ENCODE measurements at places on chromosomes 6 and 20.

- no peak for DNase-seq
These were observed 117.9 kb downstream of the JARID2 start for GRCh38 chr6:15363523-15364400.

DNA sequence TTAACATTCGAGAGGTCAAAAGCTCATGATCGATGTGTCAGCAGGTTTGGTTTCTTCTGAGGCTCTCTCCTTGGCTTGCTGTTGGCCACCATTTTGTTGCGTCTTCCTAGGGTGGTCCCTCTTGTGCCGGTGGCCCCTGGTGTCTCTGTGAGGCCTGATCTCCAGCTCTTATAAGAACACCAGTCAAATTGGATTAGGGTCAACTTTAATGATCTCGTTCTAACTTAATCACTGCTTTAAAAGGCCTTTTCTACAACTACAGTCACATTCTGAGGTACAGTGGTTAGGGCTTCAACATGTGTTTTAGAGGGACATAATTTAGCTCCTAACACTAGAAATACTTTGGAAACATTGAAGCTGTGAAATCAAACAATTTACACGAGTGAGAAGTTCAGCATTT, 240.8 kb upstream of the KCNQ5 start:
- DNase-seq = no peak

DNA sequence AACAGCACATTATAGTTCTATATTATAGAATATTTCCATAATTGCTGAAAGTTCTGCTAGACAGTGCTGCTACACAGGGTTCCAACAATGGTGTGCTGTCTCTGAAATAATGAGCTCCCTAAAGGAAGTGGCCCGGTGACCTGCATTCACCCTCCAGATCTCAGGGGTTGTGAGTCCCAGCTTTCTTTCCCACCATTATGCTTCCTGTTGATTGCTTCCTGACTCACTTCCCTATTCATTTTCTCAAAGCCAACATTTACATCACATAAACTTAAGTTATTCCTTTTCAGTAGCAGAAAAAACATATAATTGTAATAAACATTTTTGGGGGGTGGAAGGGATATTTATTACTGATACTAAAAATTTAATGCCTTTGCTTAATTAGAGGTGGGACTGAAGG, 12.9 kb upstream of the CCN6 start:
- DNase-seq = no peak

DNA sequence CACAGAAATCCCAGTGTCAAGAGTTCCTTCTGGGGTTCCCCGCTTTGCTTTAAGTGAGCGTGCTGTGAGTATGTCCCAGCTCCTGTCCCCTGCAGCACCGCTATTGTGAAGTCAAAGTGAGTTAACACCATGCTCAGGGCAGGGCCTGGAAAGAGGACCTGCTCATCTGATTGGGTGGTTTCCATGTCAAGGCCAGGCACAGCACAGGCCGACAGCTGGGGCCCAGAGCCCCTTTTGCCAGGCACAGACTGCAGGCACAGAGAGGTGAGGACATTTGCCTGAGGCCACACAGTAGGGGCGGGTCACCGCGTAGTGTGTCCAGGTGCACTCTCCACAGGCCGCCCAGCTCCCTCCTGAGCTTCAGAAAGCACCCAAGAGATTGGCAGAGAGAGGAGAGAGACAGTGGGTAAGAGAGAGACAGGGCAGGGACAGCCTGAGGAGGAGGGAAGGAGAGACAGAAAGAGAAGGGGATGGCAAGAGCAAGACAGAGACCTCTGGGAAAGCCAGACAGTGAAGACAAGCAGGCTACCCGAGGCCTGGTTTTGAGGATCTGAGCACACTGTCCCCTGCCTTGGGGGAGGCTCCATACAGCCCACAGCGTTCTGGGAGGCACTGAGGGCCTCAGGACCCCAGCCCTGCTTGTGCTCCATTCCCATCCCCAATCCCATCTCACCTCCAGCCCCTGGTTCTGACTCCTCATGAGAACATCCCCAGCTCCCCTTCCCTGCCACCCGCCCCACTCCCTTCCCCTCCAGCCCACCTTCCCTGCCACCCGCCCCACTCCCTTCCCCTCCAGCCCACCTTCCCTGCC, 6.5 kb upstream of the BPIFB1 start:
- DNase-seq = no peak

DNA sequence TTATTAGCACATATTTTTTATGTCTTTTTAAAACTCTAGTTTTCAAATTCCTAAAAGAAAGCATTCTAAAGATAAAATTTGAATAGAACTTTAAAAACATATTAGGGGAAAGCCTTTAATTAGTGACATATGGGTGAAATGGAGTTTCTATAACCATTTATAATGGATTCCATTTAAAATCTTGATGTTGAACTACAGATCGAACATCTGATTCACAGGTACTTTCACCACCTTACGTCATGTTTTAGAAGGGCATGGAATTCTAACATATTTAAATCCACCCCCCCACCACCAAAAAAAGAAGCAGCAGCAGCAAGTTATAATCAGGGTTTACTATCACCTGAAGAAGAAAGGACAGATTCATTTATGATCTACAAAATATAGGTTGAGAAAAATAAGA, 298.4 kb downstream of the SMOC2 start:
- DNase-seq = no peak

DNA sequence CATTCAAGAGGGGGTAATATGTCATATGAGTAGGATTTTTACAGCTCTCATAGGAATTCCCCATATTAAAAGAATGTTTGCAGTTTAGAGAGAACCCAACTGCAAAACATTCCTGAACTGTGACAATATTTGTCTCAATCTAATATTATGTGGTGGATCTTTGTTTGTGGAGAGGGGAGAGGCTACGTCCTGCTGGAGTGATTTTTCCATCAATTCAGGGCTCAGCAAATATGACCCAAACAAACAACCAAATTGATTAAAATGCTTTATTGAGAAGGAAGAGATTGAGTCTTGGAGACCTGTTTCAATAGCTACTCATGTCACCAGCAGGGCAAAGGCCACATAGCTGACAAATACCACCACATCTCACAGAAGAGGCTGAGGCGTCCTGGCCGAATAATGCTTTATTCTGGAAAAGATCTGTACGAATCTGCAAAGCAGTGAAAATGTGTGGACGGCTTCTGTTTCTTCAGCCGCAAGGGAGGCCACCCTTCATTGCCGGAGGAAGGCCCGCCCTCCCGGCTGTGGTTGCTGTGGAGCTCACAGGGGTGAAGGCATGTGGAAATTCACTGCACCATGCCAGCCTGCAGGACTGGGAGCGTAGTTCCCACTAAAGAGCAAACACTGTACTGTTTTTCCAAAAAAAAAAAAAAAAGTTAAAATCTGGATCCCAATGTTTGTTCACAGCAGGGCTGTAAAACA, 89.7 kb upstream of the QKI start:
- no peak for DNase-seq

DNA sequence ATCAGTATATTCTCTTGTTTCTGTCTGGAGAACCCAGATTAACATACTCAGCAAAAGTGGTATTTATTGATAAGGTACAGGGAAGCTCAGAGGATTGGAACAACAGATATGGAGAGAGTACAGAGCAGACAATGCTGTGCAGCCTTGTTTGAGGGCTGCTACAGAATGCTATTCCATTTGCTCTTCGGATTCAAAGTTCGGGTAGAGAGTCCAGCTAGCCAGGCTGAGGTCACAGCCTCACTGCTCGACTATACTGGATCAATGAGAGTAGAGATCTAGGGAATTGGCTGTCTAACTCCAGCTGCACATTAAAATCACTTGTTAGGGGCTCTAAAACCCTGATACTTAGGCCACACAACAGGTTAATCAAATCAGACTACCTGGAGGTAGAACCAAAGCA, 200.1 kb upstream of the BTBD3 start:
- no peak for DNase-seq

- DNase-seq = no peak
These were observed 80.0 kb upstream of the TOP1 start for GRCh38 chr20:40948465-40949267.

GRCh38 chr6:6131492-6132109, 124.9 kb upstream of the NRN1 start:
- DNase-seq = peak; percentile 4

GRCh38 chr6:149060985-149061760, 256.3 kb upstream of the TAB2 start:
- no peak for DNase-seq

DNA sequence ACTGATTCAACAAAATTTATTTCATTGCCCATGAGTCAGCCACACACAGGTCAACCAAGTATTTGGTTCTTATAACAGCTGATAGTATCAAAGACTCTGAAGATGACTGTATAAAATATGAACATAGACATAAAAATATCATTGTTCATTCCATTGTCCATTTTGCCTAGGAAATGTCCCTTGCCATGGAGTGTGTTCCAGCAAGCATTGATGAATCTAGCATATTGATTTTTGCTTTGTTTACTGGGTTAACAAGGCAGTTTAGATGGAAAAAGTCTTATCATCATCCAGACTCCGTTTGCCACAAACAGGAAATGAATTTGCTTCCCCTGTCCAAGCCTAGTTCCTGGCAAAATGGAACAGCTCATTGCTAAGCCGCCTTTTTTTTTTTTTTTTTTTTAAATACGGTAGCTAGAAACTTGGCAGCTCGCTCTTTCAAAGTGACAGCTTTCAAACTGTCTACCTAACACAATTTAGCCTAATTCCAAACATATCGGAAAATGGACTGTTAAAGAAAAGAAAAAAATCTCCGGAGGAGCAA, 7.5 kb downstream of the F13A1 start:
- no peak for DNase-seq

DNA sequence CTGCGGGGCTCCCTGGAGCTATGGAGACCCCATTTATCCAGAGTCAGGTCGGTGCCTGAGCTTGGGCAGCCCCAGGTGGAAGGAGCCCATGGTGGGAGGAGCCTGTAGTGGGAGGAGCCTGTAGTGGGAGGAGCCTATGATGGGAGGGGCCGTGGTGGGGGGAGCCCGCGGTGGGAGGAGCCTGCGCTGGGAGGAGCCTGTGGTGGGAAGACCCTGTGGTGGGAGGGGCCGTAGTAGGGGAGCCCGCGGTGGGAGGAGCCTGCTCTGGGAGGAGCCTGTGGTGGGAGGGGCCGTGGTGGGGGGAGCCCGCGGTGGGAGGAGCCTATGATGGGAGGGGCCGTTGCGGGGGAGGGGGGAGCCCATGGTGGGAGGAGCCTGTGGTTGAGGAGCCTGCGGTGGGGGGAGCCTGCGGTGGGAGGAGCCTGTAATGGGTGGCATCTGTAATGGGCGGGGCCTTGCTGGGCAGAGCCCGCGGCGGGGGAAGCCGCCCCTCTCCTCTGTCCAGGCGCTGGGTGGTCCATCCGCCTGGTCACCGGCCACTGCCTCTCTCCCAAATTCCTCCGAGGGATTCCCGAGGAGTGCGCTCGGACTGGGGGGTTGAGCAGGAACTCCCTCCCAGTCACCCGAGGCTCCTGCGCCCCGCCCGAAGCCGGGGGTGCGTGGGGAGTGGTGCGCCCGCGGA, 567 bp upstream of the FNDC11 start:
- DNase-seq = peak; percentile 93

GRCh38 chr20:1286267-1287024, 20.4 kb downstream of the SNPH start:
- no peak for DNase-seq

- peak; percentile 63 for DNase-seq
These were observed 1.8 kb downstream of the GTPBP2 start for GRCh38 chr6:43627008-43627825.

DNA sequence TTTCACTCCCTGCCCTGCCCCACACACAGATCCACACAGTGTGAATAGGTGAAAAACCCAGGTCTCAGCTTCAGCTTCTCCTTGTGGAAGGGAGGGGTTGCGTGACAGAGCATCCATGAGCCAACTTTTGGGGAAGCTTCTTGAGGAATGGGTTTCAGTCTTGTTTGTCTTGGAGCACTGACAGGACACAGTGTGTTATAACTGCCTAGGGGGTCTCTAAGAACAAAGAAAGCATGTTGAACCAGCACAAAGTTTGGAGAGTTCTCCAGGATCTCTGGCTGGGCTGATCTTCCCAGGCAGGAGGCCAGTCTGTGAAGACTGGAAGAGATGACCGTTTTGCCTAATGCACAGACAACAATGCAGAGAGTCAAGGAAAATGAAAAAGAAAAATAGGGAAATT, 164.5 kb downstream of the COL12A1 start:
- DNase-seq = no peak

GRCh38 chr6:36111526-36111925, 18.8 kb upstream of the MAPK13 start:
- DNase-seq = no peak

Data from activated T-cell treated with anti-CD3 and anti-CD28 coated beads, Interleukin-2, amount 50 U/mL, for 72 hours (primary cell).